ENCODE measurements at places on chromosomes 12 and 14. TPM values are rescaled to one million over a fixed set of nuclear protein-coding genes. Genes with fewer than 3 reads are reported as not detected.

The FAM186B gene
- 0.23 TPM for total RNA-seq

The NANOG gene
- 0.23 TPM for total RNA-seq

The NUDT4 gene
- total RNA-seq, result 241 TPM

The PROX2 gene
- total RNA-seq, result not detected

The ADCY6 gene
- total RNA-seq, result 35.3 TPM

The LALBA gene
- not detected for total RNA-seq

The DTX1 gene
- total RNA-seq, result 21.2 TPM

- DNase-seq, result no peak
Measured at GRCh38 chr12:80986224-80986623, 48.5 kb upstream of the LIN7A start.

- no peak for DNase-seq
Measured at GRCh38 chr14:102255401-102256190, 49.4 kb downstream of the MOK start.

DNA sequence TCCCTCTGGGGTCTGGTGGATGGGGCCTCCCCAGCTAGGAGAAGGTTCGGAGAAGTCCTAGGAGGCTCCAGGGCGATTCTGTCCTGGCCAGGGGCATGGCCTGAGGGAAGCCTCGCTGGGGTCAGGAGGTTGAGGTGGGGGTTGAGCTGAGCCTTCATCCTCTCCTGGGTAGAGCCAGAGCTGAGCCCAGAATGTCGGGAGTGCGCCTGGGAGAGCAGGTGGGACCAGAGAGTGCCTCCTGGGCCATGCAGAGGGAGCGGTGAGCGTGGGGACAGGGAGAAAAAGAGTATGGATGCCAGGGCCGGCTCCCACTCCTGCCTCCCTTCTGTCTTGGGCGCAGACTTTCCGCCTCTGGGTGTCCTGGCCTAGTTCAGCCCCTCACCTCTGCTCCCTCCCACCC, 13.1 kb downstream of the RPS6KL1 start:
- no peak for DNase-seq

GRCh38 chr12:130385193-130385592, 47.5 kb downstream of the PIWIL1 start:
- no peak for DNase-seq

DNA sequence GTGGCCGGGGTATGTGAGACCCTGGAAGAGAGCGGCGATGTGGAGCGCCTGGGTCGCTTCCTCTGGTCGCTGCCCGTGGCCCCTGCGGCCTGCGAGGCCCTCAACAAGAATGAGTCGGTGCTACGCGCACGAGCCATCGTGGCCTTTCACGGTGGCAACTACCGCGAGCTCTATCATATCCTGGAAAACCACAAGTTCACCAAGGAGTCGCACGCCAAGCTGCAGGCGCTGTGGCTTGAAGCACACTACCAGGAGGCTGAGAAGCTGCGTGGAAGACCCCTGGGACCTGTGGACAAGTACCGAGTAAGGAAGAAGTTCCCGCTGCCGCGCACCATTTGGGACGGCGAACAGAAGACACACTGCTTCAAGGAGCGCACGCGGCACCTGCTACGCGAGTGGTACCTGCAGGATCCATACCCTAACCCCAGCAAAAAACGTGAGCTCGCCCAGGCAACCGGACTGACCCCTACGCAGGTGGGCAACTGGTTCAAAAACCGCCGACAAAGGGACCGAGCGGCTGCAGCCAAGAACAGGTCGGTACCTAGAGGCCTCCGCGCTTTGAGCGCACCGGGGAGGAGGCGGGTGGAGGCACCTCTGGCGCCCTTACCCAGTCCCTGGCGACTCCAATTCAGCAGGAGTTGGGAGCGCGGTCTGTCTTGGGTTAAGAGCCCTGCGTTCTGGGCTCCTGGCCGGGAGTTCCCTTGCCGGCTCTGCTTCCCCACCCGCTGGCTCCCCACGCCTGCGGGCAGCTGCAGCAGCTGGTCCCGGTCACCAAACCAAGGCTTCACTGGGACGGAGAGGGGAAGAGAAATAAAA, 700 bp downstream of the SIX6 start:
- DNase-seq, result no peak

DNA sequence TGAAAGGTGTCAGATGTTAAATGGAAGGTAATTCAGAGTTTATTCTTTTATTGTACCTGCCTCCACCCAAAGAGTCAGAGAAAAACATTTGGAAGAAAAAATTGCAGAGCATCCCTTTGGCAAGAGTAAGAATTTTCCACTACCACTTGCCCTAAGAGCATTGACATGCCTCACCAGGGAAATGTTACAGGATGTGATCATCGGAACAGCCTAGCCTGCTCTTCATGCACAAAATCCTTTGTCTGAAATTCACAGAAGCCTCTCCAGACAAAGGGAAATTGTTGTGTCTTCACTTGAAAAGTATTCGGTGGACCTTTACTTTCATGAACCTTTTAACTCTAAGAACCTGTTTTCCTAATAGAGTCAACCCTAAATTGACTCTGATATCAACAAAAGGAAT, 36.9 kb downstream of the ATP2A2 start:
- DNase-seq, result no peak

DNA sequence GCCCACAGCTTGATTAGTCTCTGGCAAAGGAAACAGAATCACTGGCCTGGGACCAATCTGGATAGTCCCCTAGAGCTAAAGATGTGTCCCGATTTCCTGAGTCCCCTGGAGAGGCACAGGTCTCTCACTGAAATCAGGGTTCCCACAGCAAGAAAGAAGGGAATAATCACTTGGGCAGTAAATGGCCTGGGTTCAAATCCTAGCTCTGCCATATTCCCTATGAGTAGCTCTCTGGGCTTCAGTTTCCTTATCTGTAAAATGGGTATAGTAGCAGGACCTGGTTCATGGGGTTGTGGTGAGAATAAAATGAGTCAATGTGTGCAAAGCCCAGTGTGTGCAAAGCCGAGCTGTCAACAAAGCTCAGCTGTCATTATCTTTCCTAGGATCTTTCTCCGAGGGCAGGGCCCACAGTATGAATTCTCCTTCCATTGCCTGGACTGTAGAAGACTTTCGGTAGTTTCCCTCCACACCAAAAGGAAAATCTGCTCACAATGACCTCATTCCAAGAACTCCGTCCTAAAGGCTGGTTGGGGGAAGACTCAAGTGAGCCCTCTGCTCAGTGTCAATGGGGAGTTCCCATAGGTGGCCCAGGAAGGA, 12.6 kb upstream of the NCOR2 start:
- no peak for DNase-seq

GRCh38 chr12:12505544-12506495, 56.8 kb downstream of the DUSP16 start:
- no peak for DNase-seq

- no peak for DNase-seq
Measured at GRCh38 chr14:70707138-70708038, 65.7 kb downstream of the TTC9 start.

DNA sequence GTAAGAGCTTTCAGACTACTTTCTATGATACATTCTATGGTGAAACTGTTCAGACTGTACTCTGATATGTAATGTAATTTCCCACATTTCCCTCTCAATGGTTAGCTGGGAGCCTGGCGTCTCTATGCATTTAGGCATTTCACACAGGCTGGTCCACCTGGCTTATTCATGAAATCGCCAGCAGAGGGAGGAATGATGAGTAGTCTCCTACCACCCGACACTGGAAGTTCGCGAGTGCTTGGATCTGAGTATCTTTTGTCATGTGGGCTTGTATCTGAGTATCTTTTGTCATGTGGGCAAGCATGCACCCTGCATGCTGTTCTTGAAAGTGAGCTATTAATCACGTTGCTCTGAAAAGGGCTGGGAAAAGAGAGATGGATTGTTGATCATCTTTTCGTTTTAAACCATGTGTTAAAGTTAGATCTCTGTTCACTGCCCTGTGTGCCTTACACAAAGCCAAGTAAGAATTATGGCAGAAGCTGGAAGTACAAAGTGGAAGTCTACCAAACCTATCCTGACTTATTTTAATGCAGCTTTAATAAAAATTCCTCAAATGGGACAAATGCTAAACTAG, 235.0 kb downstream of the ATP23 start:
- DNase-seq, result peak; percentile 11
